ENCODE measurements at places on chromosomes 7 and 10. TPM values are rescaled to one million over a fixed set of nuclear protein-coding genes. Genes with fewer than 3 reads are reported as not detected.

Gene PAPOLB
- 0.15 TPM for total RNA-seq

Gene UNC5B
- 4.9 TPM for total RNA-seq

Gene ITIH5
- total RNA-seq: 407 TPM

Gene NRAP
- total RNA-seq: not detected

Gene POLR2J2
- total RNA-seq: 1.6 TPM

Gene PLXNA4
- total RNA-seq: 26.2 TPM

Gene EBLN1
- not detected for total RNA-seq

Gene ZNF680
- 50.3 TPM for total RNA-seq

DNA sequence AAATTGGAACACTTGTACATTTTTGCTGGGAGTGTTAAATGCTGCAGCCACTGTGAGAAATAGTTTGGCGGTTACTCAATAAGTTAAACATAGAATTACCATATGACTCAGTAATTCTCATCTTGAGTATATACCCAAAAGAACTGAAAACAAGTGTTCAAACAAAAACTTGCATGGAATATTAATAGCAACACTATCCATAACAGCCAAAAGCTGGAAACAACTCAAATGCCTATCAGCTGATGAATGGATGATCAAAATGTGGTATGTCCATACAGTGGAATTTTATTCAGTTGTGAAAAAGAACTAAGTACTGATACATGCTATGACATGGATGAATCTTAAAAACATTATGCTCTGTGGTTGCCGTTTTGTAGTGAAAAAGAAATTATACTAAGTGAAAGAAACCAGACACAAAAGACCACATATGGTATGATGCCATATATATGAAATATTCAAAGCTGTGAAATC is 63.0 kb upstream of the SP4 start:
- no peak for DNase-seq

DNA sequence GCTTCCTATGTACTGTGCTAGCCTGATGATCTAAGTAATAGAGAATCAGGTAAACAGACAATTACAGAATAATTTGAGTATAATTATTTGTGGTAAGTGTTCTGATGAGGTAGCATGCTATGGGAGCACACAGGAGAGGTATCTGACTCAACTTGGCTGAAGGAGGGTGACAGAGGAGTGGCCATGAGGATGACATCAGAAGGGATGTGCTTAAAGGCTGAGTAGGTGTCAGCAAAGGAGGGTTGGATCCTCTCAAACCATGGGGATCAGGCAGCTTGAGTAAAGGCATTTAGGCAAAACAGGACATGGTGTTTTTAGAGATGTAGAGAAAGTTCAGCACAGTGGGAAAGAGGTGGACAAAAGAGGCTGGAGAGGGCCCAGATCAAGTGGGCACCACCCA is 29.0 kb downstream of the KLHDC10 start:
- no peak for DNase-seq

GRCh38 chr7:51633006-51633405 is 316.4 kb upstream of the COBL start:
- DNase-seq: no peak

DNA sequence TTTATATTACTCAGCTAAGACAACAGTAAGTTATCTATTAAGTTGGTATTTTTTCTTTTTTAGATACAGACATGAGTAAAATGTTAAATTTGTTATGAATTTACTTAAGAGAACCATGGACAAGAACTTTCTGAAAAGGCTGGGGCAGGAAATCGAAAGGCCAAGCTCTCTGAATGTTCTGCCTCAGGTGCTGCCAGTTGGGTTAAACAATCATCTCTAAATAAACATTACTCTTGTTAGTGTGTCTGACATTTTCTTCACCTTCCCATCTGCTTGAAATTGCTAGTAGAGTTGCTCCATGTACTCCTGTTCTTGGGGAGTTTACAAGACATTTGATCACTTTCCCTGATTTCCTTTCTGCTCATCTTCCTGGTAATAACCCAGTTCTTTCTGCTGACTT is 87.5 kb downstream of the ANKRD7 start:
- no peak for DNase-seq

DNA sequence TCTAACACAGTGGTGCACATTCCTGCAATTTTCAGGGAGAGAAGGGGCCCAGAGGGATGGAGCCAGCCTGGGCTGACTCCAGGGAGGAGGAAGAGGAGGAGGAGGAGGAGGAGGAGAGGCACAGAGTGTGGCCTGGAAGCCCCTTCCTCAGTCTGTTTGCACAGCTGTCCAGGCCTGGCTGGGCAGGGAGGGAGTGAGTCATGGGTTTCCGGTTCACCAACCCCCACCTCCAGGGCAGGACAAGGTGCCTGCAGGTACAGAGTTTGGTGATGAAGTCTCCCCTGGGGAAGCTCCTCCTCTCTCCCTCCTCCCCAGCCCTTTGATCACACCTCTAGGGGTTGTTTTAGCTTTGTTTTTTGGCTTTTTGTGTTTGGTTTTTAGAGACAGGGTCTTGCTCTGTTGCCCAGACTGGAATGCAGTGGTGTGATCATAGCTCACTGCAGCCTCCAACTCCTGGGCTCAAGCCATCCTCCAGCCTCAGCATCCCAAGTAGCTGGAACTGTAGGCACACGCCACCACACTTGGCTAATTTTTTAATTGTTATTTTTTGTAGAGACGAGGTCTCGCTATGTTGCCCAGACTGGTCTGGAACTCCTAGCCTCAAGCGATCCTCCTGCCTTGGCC is 77.5 kb upstream of the CUX1 start:
- no peak for DNase-seq

- no peak for DNase-seq
Measured at GRCh38 chr7:120966961-120967360, 16.4 kb downstream of the ING3 start.

GRCh38 chr10:69826789-69827554 is 25.3 kb downstream of the COL13A1 start:
- DNase-seq: no peak

- DNase-seq: no peak
Measured at GRCh38 chr10:27542812-27543211, 38.7 kb downstream of the RAB18 start.

DNA sequence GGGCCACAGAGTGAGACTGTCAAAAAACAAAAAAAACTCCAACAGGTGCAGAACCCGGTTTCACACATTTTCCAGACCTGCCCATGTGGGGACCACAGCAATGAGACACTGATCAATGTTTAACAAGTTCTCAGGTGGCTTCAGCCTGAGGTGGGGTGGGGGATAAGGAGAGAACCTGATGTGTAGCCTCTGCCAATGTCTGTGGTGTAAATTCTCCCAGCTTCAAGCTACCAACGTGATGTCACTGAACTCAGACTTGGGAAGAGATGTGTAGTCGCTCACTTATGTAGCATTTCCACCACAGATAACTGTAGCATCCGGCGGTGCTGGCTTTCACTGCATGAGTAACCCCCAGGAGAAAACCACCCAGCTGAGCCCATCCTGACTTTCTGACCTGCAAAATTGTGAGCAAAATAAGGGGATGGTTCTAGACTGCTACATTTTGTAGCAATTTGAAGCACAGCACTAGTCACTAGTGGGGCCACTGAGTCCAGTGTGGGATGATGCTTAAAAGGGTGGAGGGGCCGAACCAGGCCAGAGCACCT is 13.8 kb upstream of the TNRC18 start:
- DNase-seq: no peak

DNA sequence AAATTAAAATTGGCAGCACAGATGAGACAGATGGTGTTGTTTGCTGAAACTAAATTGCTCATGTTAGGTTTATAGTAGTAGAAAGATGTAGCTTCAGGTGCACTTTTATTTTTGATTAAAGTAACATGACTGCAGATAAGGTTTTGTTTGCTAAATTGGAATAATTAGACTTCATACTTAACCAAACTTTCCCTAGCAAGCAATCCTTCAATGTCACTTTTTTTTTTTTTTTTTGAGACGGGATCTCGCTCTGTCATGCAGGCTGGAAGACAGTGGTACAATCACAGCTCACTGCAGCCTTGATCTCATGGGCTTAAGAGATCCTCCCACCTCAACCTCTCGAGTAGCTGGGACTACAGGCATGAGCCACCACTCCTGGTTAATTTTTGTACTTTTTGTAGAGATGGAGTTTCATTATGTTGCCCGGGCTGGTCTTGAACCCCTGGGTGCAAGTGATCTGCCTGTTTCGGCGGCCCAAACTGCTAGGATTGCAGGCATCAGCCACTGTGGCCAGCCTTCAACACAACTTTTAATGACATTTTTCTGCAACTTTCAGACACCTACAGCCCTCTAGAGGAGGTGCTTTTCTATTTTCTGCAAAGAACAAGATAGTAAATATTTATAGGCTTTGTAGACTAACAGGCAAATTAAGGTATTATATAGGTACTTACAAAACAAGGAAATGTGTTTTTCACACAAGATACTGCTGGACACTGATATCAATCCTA is 84.8 kb upstream of the CCNY start:
- no peak for DNase-seq

GRCh38 chr7:125568799-125569198 is 639.2 kb upstream of the POT1 start:
- no peak for DNase-seq

DNA sequence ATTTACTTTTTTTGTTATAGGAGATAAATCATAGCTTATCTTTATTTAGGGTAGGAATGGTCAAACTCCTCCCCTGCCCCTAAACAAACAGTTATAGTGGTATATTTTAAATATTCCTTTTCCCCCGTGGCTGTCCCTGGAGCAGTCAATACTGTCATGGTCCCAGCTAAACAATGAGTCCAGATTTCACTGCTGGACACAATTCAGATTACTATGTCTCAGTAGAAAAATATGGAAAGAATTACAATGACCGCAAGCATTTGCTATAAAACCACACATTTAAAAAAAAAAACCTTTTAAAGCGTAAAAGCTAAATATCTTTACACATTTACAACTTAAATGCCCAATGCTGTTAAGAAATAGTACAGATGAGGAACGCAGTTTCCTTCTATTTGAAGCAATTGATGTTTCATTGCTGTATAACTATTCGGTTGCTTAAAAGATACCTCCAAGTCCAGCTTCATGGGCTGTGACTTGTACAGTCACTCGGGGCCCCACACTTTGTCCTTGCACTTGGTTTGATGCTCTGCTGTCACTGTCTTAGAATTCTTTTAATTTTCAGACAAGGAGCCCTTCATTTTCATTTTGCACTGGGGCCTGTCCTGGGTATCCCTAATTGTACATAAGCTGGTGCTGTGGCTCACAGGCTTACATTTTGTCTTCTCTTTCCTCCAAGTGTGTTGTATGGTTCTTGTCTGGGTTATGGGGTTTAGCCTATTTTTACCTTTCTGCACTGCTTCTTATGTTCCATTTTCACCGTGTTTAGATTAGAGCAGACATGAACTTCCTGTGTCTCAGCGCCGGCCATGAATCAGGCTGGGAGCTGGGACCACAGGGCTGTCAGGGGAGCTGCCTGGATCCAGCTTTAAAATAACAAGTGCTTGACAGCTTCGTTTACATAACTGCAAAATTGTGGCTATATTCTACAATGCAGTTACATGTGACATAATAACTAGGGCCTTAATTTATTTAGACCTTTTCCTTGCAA is 530.2 kb upstream of the FZD8 start:
- DNase-seq: no peak

- DNase-seq: no peak
Measured at GRCh38 chr10:81725851-81726250, 149.1 kb upstream of the NRG3 start.

DNA sequence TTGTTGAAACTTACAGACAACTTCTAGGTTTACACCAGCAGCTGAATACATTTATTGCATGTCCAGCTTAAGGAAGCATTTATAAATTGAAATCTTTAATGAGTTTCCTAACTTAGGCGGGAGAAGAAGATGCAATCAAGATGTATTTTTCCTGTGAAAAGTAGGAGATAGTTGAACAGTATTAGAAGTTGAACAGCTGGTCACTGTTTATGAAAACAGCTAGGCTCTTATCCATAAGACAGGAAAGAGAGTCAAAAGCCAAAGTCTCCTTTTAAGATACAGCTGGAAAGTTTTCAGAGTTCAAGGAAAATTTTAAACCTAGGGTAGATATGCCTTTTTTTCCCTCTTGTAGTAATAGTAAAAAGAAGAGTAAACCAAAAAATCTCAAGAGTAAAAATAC is 236.1 kb upstream of the FERD3L start:
- no peak for DNase-seq

- DNase-seq: no peak
Measured at GRCh38 chr10:623014-623413, 66.5 kb downstream of the DIP2C start.

DNA sequence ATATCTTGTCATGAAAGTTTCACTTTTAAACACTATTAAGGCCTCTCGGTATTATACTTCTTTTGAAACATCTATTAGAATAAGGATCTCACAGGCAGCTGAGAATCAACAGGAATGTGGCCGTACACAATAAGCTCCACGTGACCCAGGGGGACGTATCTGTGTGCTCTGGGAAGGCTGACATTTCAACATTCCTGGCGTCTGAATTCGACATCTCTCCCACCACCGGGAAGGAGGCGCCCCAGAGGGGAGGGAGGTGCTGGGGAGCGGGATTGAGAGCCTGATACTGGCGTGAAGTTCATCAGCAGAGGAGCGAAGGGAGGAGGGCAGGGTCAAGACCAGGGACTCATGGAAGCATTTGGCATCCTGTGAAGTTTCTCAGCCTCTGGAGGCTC is 401.3 kb downstream of the DNAJB6 start:
- DNase-seq: no peak

DNA sequence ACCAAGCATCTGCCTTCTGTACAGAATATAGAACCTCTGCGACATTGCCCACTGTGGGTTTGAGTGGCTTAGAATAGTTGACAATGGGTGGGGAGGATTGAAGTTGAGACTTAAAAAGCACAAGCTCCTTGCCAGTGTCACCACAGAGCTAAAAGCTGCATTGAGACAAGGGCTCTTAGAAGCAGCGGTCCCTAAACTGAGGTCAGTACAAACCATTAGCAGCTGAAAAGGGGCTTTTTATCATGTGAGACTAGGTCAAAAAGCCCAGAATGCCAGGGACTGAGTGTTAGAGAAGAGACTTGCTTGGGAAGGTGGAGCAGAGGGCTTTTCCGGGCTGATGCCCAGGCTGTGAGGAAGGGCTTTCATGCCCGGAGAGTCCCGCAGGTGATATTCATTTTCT is 91.3 kb downstream of the POU6F2 start:
- DNase-seq: no peak

- no peak for DNase-seq
Measured at GRCh38 chr7:158204453-158204852, 383.2 kb downstream of the PTPRN2 start.

GRCh38 chr7:127884066-127884559 is 147.1 kb downstream of the LRRC4 start:
- DNase-seq: no peak

DNA sequence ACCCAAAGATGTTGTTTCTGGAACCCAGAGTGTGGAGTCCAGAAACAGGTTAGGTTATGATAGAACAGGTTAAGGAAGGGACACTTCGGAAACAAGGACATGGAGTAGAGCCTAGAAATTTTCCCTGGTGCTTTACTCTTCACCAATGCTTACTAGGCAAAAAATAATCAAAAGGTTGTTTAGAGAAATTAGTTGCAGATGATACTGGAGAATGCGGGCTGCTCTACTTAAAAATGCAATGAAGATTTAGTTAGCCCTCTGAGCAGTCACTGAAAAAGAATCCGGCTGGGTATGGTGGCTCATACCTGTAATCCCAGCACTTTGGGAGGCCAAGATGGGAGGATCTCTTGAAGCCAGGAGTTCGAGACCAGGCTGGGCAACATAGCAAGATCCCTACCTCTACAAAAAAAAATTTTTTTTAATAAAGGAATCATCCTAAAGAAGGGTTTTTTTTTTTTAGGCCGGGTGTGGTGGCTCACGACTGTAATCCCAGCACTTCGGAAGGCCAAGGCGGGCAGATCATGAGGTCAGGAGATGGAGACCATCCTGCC is 3.3 kb upstream of the UBE2H start:
- DNase-seq: no peak

All from breast epithelium (tissue), 4 donors.